ENCODE measurements at places on chromosomes 5 and 9. TPM values are rescaled to one million over a fixed set of nuclear protein-coding genes. Genes with fewer than 3 reads are reported as not detected.

- no peak for DNase-seq
These were observed 75.4 kb downstream of the SLC38A9 start for GRCh38 chr5:55636683-55637082.

DNA sequence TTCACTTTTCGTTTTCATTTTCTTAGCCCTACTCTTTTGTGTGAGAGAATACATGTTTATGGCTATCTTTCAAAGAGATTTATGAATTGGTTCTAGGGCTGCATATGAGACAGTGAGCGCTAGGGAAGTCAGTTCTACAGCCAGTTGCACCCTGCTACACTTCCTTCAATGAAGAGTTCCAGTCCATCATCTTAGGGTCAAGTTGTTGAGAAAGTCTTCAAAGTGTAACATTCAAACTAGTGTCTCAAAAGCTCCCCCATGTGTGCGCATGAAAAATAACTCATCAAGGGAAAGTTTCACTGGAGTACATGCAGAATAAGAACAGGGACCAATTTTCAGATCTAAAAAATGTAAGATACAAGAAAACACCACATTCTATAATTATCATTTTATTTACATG lies 317.2 kb downstream of the DEPDC1B start:
- DNase-seq, result no peak

The SLC6A3 gene
- total RNA-seq, result not detected

The THBS4 gene
- 111 TPM for total RNA-seq

DNA sequence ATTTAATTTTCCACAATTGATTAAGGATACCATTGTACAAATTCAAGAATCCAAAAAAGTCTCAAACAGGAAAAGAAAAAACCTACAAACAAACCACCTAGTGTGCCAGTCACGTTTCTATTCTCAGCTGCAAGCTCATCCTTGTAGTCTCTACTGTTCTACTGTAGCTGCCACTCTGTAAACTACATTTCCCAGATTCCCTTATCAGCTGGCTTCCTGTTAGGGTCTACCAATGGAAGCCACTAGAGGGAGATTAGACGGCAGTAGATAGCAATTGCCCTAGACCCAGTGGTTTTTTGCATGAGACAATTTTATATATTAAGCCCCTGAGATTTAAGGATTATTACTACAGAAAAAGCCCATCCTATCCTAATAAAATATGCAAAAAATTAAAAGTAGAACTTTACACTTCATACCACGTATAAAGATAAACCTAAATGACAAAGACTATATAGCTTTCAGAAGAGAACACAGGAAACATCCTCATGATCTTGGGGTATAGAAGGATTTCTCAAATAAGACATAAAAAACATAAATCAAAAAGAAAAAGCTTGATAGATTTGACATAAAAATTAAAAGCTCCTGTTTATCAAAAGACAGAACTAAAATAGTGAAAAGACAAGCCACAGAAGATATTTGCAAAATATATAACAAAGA lies 37.4 kb downstream of the P4HA2 start:
- no peak for DNase-seq

- DNase-seq, result no peak
These were observed 65.9 kb downstream of the CCDC171 start for GRCh38 chr9:15618540-15619331.

DNA sequence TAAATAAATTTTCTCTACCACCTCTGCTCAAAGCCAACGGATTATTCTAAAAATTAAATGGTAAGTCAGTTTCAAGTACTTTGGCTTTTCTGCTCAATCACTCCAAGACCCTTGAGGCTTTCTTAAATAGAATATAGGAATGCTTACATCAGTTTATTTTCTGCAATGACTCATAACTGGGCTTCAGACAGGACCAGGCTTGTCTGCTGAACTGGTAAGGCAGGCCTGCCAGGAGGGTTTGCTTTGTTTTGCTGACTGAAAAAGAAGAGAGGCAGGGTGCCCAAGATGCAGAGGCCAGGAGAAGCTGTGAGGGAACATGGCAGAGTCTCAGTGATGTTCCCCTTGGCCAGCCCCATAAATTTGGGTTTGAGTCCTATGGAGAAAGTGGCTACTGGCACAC lies 60.3 kb upstream of the EPB41L4A start:
- DNase-seq, result no peak

DNA sequence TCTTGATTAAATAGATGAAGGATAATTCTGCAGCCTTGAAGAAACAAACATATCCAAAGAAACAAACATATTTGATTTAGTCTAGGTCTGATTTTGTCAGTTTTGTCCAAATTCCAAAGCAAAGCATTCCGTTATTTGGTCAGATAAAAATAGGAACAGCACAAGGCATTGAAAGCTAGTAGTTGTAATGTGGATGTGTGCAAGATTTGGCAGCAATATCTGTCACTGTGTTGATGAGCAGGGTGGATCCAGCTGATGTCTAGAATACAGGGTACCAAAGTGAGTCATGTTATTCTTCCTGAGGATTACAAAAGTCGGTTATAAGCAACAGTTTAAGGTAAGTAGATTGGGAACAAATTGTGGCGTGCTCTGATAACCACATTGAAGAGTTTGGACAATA lies 69.3 kb upstream of the PLPPR1 start:
- no peak for DNase-seq

DNA sequence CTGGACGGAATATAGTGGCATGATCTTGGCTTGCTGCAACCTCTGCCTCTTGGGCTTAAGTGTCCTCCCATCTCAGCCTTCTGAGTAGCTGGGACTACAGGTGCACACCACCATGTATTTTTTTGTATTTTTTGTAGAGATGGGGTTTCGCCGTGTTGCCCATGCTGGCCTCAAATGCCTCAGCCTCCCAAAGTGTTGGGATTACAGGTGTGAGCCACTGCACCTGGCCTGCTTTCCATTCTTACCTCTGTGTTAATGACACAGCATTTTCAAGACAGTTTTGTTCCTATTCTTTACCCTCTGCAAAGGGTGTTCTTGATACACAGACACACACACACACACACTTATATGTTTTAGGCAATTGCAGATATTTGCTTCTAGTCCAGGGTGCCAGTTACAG lies 113.3 kb downstream of the LRRC70 start:
- no peak for DNase-seq

GRCh38 chr9:98563212-98563907 lies 145.4 kb downstream of the GABBR2 start:
- no peak for DNase-seq

DNA sequence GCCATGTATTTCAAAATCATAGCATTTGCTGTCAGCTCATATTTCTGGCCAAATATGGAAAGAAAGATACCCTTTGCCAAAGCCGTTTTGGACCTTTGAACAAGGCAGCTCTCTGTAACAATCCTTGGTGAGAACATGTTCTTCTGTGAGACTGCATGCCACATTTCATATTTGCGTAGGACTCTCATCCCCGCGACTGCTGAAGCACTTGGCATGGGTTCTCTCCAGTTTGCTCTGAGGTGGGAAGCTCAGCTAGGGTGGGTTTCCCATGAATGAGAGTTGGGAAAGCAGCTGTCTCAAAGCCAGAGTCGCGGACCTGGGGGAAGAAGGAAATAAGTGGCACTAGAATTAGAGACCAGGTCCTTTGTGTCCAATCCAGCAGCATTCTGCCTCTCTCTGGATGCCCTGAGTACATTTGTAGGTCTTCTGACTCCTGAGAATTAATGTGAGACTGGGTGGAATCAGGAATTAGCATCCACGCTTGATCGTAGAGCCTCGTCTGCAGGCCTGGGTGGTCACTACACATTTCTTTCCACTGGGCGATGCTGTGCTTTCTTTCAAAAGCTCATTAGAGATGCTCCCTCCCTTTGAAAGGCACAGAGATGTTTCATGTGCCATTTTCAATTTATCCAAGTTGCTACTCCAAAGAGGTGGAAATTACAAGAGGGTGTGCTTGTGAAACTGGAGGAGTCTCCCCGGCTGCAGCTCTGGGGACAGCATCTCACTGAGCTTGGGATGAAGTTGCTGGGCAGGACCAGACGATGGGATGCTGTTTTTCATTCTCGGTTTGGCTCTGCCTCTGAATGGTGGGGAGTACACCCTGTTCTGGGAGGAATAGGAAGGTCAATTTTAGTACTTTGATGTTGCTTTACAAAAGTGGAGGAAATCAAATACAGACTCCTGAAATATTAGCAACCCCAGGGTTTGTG lies 197.2 kb downstream of the GADD45G start:
- DNase-seq, result no peak

GRCh38 chr9:106653213-106653612 lies 209.8 kb upstream of the ZNF462 start:
- no peak for DNase-seq

GRCh38 chr5:10746711-10747110 lies 14.3 kb downstream of the DAP start:
- DNase-seq, result no peak

DNA sequence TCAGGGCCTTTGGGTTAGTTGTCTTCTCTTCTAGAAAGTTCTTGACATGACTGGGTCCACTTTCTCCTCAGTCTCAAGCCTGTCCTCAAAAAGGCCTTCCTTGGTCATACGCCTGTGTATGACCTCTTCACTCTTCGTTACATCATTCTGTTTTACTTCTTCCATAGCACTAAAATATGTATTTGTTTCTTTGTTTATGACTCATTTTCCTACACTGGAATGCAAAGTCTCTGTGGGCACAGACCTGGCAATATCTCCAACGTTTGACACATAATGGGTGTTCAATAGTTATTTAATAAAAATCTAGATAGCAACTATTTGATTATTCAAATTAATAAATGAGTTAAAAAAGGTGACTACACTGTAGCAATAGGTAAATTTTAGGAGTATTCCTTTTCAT lies 85.1 kb downstream of the YIPF5 start:
- DNase-seq, result no peak

DNA sequence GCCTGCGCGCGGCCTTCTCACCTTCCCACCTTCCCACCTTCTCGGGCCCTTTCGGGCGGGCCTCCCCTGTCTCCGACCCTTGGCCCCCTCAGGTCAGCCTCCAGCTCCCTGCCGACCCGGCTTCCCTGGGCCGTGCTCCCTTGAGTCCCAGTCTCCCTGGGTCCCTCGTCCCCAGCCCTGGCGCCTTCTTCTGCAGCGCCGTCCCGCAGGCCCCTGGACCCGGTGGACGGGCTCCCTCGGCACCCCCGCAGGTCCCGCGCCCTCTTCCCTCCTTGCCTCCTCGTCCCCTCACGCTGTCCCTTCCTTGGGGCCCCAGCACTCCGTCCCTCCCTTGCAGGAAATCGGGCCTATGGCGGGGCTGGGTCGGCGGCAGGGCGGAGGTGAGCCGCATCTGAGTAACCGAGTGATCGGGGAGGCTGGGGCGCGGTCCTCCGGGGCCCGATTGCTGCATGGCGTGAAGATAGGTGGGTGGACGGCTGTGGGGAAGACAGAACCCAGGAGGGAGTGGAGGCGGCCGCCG lies 7.6 kb downstream of the ARPC5L start:
- no peak for DNase-seq

DNA sequence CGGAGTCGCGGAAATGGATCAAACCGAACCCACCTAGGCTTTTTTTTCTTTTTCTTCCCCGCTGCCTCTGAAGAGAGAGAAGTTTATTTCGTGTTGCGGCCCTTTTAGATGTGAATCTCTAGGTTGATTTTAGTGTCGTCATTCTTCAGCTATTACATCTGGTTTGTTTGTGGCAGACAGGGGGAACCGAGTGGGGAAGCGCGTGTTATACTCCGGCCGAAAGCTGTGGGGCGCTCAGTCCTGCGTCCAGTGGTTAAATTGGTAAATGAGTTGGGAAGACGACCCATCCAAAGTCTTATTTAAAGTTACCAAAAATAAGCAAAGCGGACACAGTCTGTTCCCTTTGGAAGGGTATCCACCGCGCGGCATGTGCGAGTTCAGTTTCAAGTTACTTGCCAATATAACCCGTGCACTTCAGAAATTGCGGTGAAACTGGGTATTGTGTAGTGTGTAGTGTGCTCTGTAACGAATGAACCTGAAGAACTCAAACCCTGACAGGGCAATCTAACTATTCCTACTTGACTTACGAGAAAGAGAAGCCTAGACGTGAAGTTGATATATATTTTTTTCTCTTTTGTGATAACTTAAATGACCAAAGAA lies 1.3 kb downstream of the MAN2A1 start:
- peak; percentile 86 for DNase-seq

DNA sequence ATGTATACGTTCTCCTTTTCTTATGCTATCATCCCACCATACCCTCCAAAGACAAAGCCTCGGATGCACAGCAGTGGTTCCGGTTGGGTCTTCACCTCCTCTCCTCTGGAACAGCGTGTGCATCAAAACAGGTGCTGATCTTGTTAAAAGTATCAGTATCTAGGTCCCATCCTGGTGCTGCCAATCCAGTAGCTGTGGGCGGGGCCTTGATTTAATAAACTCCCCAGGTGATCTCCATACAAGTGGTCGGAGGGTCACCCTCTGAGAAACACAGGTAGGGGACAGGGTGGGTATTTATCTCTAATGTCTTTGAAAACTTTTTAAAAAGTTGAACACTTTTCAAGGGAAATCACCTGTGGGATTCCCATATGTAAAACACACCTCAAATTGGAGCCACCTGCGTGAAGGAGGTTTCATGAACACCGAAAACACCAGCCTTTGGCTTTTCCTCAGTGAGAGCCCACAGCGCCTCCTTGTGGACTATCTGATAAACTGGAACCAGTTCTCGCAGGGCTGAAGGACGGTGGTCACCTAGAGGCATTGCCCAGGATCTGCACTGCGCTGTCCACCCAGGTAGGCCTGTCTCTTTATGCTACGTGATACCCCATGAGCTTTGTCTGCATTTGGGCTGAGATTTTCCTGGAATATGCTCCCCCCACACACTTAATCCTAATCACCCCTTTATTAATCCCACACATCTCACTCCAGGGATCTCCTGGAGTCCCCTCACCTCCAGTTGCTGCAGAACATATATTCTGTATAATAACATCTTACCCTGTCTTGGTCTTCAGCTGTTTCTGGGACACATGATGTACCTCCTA lies 80.5 kb upstream of the EPB41L4B start:
- peak; percentile 60 for DNase-seq

GRCh38 chr5:164868761-164869160 lies 1363.3 kb downstream of the MAT2B start:
- no peak for DNase-seq

DNA sequence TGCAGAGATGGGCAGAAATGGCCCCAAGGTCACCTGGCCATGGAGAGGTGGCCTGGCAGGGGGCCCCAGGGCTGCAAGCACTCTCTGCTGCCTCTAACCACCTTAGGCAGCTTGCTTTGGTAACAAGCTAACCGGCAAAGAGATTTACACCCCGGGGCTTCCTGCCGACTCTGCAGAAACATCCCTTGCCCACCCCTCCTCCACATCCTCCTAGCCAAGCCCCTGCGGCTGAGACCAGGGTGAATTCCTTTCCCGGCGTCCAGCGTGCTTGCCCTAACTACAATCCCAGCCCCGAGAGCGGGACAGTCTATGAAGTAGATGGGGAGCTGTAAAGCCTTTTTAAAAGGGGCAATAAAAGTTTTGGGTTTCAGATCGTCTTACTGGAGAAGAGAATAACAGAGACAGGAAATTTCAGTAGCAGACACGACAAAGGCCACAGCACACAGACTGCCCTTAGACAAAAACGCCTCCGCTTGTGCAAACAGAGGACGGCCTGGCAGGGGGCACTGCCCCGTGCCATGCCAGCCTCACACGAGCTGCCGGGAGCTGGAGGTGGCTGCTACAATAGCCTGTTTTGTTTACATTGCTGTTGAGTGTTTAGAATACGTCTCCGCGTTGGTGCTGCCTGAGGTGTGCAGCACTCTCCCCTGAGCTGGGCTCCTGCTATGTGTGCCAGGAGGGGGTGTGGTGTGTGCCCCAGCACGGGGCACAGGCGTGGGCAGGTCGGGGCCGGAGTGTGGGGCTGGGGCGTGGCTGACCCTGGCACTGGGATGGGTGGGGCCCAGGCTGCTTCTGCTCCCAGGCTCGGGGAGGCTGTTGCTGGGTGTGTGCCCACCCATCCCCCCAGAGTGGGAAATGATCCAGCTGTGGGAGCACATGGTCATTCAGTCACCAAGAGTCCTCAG lies 15.3 kb downstream of the MYMK start:
- no peak for DNase-seq

All from sciatic nerve (tissue), 2 donors.